ENCODE measurements at places on chromosomes 5 and 9. TPM values are rescaled to one million over a fixed set of nuclear protein-coding genes. Genes with fewer than 3 reads are reported as not detected.

DNA sequence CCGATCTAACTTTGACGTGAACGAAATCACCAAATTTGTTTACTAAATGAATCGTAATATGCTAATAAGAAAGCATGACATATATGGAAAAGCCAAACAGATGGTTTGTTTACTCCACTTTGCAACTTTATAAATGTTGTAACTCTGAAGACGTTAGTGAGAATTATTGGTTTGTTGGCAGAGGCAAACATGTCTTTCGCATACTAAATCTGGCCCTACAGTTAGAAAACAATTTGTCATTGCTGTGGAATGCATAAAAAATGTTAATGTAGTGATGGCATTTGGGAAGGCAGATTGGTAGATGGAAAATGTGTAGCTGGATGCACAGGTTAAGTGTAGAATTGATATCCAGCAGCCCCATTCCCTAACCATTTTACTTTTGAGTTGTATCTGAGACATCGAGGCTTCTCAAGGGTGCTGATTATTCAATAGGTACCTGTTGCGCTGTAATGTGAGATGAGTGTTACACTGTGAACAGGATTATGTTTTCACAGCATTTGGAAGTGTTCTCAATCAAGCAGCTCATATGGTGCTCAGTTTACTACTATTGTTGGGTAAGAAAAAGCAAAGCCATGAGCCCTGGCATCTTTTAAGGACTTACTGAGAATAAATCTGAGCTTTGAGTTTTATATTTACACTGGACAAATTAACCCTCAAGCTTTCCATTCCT, 444.8 kb downstream of the BNC2 start:
- no peak for DNase-seq

- DNase-seq: no peak
Measured at GRCh38 chr9:112403614-112404201, 23.8 kb downstream of the HSDL2 start.

DNA sequence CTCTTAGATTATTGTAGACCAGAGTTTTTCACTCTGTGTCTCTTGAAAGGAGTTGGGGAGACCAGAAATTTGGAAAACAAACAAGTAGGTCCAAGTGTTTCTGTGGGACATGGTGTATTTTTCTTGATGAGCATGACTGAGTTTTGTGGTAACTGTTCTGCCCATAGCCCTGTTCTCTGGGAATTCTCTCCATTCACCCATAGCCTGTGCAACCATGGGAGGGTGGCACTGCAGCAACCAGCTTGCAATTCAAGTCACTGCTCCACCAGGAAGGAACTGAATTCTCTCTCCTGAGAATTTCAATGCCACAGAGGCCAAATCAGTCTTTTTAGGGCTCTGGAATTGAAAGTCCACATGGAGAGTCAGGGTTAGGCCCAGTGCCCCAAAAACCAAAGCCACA, 475.3 kb upstream of the TRPC7 start:
- DNase-seq: no peak

- no peak for DNase-seq
Measured at GRCh38 chr9:116736399-116737151, 49.5 kb downstream of the TRIM32 start.

The DDX4 gene
- not detected for total RNA-seq

DNA sequence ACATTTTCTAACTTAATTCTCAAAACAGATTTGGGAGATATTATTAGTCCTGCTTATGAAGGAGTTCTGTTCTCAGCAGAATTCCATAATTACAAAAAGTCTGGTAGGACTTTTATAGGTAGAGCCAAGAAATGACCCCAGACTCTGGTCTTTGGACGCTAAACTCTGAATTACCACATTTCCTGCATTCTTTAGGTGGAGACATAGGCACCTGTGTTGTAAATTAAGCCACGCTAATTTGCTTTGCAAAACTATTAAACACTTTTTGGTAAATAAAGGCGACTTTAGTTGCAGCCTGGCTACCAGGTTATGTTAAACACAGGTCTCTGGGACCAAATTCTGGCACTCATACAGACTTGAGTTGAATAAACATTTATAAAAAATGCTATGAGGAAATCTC, 77.7 kb downstream of the C9orf152 start:
- DNase-seq: no peak

- no peak for DNase-seq
Measured at GRCh38 chr9:35271637-35272036, 109.8 kb downstream of the UNC13B start.

The CAVIN4 gene
- 102 TPM for total RNA-seq

The ANKRD20A1 gene
- 0.59 TPM for total RNA-seq

- no peak for DNase-seq
Measured at GRCh38 chr5:54148858-54149257, 161.5 kb downstream of the ARL15 start.

GRCh38 chr9:77598991-77599390, 49.1 kb downstream of the GNA14 start:
- no peak for DNase-seq

DNA sequence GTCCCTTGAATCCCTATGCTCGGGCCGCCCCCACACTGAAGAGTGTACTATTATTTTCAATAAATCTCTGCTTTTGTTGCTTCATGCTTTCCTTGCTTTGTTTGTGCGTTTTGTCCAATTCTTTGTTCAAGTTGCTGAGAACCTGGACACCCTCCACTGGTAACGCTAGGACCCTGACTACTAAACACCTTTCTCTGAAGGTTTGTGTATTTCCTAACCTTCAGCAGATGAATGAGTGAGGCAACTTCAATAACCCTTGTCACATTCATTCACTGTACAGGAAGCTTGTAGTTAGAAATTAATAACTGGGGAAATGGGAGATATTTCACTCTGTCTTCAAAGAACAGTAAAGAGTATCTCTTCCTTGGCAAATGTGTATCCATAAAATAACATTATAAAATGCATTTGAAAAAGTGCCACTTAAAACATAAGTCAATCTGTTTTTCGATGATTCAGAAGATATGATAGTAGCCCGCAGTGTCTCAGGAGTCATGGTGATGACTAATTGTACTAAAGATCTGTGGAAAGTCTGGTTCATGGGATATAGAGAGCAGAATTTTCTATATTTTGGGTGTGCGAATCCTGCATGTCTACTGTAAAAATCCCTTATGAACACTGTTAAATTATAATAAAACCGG, 43.2 kb upstream of the ANKH start:
- DNase-seq: no peak

The BARHL1 gene
- total RNA-seq: not detected

The GPRIN1 gene
- total RNA-seq: 0.48 TPM

GRCh38 chr5:181181650-181182565, 23.1 kb downstream of the TRIM7 start:
- DNase-seq: peak; percentile 20

- DNase-seq: no peak
Measured at GRCh38 chr9:7794196-7794595, 5.4 kb downstream of the DMAC1 start.

The PLAC8L1 gene
- total RNA-seq: not detected

GRCh38 chr5:180172447-180173197, 36.4 kb downstream of the RASGEF1C start:
- DNase-seq: no peak

The SMAD5 gene
- 45.9 TPM for total RNA-seq

The AMBP gene
- total RNA-seq: not detected
